Spinal cord (tissue), 10 donors: ENCODE measurements at places on chromosomes 7 and 10. TPM values are rescaled to one million over a fixed set of nuclear protein-coding genes. Genes with fewer than 3 reads are reported as not detected.

Gene BHLHA15
- 0.99 TPM for total RNA-seq

Gene TAC1
- 14.3 TPM for total RNA-seq

Gene ATP6V0A4
- total RNA-seq, result 1.3 TPM

Gene GDF2
- not detected for total RNA-seq

Gene PARP12
- 16.3 TPM for total RNA-seq

Gene TDRD1
- 1.1 TPM for total RNA-seq

Gene CALML5
- not detected for total RNA-seq

Gene MACROH2A2
- total RNA-seq, result 22.9 TPM

Gene PIK3CG
- 3.4 TPM for total RNA-seq

- no peak for DNase-seq
Measured at GRCh38 chr10:3137958-3138726, 34.4 kb downstream of the PITRM1 start.

GRCh38 chr10:844552-844951 lies 87.0 kb downstream of the LARP4B start:
- DNase-seq, result no peak

- DNase-seq, result no peak
Measured at GRCh38 chr7:103025341-103025740, 49.3 kb downstream of the FBXL13 start.

- DNase-seq, result peak; percentile 65
Measured at GRCh38 chr7:55951637-55952351, at the start of gene MRPS17. MRPS17 (plus strand) TSS chr7:55951877; CDS start chr7:55953196, 1,319 bp downstream.

DNA sequence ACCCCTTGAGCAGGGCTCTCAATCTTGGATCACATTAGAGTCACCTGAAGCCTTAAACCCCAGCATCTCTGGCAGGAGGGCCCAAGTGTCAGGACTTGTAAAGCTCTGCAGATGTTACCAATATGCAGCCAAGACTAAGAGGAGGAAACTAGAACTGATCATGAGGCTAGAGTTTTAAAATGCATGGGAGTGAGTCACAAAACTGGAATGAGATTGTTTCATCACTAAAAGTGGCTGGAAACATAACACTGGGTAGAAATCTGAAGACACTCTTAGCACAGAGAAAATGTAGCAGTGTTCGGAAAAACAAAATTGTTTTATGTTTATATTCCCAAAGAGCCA lies 63.3 kb upstream of the GHITM start:
- no peak for DNase-seq

GRCh38 chr7:148588670-148589131 lies 1.9 kb upstream of the C7orf33 start:
- peak; percentile 72 for DNase-seq

- DNase-seq, result no peak
Measured at GRCh38 chr7:121376979-121377378, 19.1 kb downstream of the FAM3C start.

GRCh38 chr10:3955493-3955892 lies 170.5 kb upstream of the KLF6 start:
- DNase-seq, result no peak

DNA sequence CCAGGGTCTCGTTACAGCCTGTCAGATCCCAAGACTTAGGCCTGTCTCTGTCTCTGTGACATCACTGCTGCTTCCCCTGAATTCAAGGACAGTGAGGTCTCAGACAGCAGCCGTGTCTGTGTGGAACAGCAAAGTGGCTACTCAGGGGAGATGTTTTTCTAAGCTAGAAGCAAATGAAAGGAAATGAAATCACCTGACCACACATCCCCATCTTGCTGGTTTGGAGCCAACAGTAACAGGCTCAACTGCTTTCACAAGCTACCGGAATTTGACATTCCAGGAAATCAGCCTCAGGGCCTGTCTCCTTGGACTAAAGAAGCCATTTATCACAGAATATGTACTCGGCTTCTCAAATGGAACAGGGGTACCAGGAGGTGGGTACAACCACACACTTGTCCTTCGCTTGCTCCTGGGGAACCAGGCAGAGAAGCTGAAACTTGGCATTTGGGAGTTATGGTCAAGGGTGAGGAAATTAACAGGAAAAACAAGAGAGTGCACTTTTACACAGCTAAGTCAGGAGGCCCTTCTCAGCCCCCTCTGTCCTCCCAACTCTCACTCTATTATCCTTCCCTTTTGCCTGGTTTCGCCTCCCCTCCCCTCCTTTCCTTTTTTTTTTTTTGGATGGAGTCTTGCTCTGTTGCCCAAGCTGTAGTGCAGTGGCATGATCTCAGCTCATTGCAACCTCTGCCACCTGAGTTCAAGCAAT lies 73.2 kb downstream of the SPDYE5 start:
- peak; percentile 11 for DNase-seq

DNA sequence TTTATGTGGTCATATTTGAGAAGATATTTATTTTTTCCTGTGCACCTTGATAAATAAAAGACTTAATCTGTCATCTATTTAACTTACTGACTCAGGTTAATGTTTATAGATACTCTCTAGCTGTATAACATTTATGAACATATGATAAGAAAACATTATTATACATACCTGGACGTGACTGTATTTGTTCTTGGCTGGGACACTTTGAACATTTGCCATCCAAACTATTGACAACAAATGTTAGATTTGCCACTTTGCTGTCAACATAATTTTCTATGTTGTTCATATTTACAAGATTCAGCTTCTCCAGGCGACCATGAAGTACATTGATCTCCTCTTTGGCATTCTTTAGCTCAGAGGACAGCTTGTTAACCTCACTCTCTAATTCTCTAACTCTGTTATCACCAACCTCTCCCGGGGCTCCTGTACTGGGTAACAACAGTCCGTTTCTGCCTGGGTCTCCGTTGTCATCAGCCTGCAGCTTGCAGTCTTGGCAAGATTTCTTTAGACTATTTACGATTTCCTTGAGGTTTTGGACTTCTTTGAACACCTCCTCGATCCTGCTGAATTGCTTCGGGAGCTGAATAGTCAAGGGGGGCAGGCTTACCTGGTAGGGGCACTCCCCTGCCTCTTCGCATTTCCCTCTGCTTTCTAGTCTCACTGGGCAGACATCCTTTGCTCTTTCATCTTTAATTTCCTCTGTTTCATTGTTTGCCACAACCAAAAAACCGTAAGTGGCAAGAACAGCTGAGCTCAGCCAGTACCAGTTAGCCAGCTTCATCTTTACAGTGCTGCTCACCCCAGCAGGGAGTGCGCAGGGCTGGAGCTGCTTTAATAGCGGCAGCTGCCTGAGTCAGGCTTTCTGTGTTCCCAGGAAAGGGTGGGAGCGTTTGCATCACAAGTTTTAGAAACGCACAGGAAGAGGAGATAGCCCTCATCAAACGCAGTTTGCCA lies at the start of gene FGL2:
Gene FGL2 (minus strand): TSS at position 807 of the 954 bp plus-strand sequence. CDS start 26 bp downstream, at position 781.
- DNase-seq, result peak; percentile 36

- no peak for DNase-seq
Measured at GRCh38 chr7:29332875-29333855, 138.6 kb downstream of the CHN2 start.

GRCh38 chr7:153247926-153248325 lies 488.4 kb downstream of the ACTR3B start:
- no peak for DNase-seq

- peak; percentile 87 for DNase-seq
Measured at GRCh38 chr10:110610308-110610774, 33.8 kb upstream of the RBM20 start.

GRCh38 chr7:92255308-92255707 lies 9.5 kb downstream of the ANKIB1 start:
- DNase-seq, result no peak

GRCh38 chr7:45239486-45239885 lies 81.9 kb downstream of the RAMP3 start:
- DNase-seq, result no peak

DNA sequence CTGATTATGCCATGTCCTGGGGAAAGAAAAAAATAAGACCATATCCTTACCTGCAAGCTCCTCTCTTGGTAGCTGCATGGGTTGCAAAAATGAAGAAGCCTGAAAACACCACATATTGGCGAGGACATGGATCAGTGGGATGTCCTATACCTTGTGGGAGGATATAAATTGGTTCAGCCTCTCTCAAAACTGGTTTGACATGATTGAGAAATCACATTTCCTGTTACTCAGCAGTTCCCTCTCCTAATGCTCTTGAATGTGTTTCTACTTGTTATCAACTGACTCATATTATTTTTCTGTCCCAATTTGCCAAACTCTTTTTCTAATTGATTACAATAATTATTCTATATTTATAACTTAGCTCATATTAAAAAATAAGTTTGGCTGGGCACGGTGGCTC lies 380.2 kb downstream of the EXOC4 start:
- no peak for DNase-seq

DNA sequence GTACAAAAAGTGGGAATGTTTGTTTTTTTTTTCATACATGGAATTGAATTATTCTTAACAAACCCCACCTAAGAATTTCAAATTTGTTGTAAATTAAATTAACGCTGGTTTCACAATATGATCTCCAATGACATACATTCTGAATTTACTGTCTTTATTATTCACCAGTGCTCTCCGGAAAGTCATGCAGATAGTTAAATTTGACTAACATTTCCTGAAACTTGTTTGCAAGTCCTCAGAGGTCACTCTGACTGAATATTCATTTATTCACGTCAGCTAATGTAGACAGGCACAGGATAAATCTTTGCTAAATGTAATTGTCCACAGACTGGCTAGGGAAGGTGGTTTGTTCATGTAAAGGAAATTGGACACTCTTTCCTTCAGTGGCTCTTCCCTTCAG lies 730.4 kb downstream of the PHTF2 start:
- no peak for DNase-seq

DNA sequence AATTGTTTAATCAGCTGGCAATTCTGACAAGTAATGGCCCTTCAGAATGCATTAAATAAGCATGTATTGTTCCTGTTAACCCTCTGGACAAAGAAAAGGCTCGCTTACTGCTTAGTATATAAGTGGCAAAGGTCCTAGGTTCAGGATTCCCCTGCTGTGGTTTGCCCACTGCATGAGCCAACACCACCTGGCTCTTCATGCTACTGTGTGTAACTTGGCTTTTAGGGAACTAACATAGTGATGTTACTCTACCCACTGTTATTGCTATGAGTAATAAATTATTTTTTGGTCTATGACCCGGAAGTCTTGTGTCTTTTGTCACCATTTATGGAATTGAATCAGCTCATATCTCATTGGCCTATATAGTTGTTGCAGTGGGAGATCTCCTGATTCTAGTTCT lies 791.7 kb upstream of the PHF14 start:
- no peak for DNase-seq

DNA sequence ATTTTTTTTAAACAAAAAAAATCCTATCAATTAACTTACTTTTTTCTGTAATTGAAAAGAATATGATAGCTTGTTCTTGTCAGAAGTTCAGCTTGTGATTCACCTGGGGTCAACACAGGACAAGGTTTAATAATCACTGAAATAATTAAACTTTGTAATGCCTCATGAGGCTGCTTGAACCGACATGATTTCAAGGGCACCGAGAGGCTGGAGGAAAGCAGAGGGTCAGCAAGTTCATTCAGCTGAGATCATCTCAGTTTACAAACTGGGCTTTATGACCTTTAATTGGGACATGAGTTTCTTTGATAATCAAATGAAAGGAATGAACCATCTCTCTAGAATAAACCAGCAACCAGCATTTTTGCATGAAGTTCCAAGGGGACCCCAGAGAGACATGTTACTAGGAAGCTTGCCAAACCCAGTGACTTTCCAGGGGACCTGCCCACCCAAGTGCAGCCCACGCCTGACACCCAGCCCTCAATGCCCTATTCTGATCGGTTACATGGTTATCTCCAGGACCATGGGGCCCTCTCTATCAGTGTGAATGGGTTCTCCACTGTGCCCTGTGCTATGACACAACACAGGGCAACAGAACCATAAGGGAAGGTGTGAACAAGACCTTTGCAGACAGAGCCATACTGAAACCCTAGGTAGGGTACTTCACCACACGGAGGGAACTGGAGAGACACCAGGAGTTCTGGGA lies 7.8 kb upstream of the CYP3A4 start:
- DNase-seq, result no peak

DNA sequence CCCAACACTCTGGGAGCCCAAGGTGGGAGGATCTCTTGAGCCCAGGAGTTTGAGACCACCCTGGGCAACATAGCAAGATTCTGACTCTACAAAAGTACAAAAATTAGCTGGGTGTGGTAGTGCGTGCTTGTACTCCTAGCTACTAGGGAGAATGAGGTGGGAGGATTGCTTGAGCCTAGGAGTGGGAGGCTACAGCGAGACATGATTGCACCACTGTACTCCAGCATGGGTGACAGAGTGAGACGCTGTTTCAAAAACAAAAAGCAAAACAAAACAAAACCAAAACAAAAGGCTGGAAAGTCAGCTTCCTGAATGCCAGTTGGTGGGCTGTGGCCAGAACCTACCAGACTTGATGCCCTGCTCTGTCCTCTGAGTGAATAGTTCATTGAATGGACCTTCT lies 242.8 kb downstream of the PHTF2 start:
- DNase-seq, result no peak

- no peak for DNase-seq
Measured at GRCh38 chr10:70576803-70577517, 25.6 kb downstream of the PRF1 start.

DNA sequence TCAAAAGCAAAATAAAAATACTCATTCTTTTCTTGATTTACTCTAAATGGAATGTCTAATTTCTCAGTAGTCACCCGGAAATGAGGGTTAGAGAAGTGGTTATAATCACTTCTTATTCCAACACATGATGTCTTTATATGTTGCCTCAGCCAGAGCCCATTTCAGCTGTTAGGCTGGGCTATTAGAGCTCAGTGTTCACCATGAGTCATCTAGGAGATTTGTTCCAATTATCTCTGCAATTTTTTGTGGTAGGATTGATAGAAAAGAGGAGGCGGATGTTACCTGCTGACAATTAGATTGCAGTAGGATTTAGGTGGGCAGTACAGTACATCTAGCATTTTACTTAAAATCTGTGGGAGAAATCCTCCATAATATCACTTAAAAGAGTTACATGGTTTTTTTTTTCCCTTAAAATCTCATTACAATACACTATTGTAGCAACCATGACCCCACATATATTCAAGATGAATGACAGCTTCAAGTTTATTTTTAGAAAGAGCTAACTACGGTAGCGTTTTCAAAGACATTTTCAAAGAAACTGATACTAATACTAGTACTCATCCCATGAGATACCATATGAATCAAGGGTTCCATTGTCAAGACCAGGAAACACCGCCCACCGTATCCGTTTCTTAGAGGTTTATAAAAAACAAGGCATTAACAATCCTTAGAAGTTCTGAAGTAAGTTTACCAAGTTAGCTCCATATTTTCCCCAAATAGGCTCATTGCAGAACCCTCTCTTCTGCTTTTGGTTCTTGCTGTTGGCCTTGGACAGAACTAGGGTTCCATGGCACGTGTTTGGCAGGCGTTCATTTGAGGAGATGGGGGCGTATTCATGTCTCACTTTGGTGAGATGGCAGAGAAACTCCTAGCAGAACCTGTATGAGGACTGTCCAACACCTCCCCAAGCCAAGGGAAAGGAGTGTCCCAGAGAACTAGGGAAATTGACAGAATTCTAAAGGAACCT lies 10.4 kb downstream of the CPA2 start:
- peak; percentile 16 for DNase-seq

GRCh38 chr7:99235925-99236324 lies 28.0 kb upstream of the KPNA7 start:
- no peak for DNase-seq

GRCh38 chr10:132524443-132525285 lies 12.9 kb upstream of the INPP5A start:
- no peak for DNase-seq
